ENCODE measurements at places on chromosomes 6 and 20. TPM values are rescaled to one million over a fixed set of nuclear protein-coding genes. Genes with fewer than 3 reads are reported as not detected.

DNA sequence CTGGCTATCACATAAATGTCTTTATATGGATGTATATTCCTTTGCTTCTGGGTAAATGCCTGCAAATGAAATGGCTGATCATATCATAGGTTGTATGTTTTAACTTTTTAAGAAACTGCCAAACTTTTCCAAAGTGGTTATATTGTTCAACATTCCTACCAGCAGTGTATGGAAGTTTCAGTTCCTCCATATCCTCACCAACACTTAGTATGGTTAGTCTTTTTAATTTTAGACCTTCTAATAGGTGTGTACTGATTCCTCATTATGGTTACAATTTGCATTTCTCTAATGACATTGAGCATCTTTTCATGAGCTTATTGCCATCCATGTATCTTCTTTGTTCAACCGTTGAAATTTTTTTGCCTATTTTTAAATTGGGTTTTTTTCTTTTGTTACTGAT, 155.4 kb downstream of the ZFAND3 start:
- peaks cover 8% of the 10 kb centered on the region for H3K4me1 ChIP-seq
- H3K4me3 ChIP-seq, result no peak overlapping the region
- no peak overlapping the region for H3K27ac ChIP-seq
- H3K27me3 ChIP-seq, result no peaks in the 10 kb centered on the region

DNA sequence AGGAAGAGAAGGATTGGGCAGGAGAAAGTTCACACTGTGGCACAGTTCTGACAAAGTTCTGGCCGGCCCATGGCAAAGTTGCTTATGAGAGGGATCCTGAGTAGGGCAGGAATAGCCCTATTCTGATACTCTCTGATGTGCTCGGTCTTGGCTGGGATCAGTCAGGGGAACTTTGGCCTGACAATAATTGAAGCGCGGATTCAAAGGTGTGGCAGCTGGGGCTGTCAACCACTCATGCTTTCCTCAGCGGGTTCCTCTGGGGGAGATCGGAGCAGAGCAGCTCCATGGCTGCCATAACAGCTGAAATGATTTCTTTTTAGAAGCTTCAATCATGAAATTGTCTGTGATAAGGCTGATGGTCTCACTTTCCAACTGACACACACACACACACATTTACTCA, 714.1 kb downstream of the DHX35 start:
- no peak overlapping the region for H3K27ac ChIP-seq
- H3K27me3 ChIP-seq, result peaks cover 3% of the 10 kb centered on the region
- H3K4me3 ChIP-seq, result no peak overlapping the region
- no peaks in the 10 kb centered on the region for H3K36me3 ChIP-seq
- DNase-seq, result no peak

Gene GRM1
- 0.13 TPM for total RNA-seq

DNA sequence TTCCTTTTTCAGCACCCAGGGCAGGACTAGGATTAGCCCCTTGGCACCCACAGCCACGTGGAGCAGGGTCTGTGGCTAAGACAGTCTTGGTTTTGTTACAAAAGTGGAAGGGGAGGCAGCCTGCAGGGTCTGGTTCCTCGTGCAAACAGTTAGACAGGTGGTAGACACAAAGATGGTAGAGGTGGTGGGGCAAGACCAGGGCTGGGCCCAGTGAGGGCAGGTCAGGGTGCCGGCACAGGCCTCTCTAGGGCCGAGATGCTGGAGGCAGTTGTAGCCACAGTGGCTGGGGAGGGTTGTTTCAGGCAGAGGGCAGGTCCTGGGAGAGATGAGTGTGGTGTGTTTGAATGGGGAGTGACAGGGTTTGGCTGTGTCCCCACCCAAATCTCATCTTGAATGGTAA, 161.6 kb downstream of the SMOC2 start:
- no peak overlapping the region for H3K4me3 ChIP-seq
- H3K27me3 ChIP-seq, result peaks cover 10% of the 10 kb centered on the region
- H3K36me3 ChIP-seq, result no peaks in the 10 kb centered on the region
- DNase-seq, result no peak
- no peaks in the 10 kb centered on the region for H3K4me1 ChIP-seq

- DNase-seq, result no peak
- no peaks in the 10 kb centered on the region for H3K36me3 ChIP-seq
- H3K4me3 ChIP-seq, result no peak overlapping the region
- H3K27ac ChIP-seq, result no peak overlapping the region
- H3K4me1 ChIP-seq, result no peaks in the 10 kb centered on the region
These were observed 105.7 kb downstream of the ASXL1 start for GRCh38 chr20:32463642-32464400.

DNA sequence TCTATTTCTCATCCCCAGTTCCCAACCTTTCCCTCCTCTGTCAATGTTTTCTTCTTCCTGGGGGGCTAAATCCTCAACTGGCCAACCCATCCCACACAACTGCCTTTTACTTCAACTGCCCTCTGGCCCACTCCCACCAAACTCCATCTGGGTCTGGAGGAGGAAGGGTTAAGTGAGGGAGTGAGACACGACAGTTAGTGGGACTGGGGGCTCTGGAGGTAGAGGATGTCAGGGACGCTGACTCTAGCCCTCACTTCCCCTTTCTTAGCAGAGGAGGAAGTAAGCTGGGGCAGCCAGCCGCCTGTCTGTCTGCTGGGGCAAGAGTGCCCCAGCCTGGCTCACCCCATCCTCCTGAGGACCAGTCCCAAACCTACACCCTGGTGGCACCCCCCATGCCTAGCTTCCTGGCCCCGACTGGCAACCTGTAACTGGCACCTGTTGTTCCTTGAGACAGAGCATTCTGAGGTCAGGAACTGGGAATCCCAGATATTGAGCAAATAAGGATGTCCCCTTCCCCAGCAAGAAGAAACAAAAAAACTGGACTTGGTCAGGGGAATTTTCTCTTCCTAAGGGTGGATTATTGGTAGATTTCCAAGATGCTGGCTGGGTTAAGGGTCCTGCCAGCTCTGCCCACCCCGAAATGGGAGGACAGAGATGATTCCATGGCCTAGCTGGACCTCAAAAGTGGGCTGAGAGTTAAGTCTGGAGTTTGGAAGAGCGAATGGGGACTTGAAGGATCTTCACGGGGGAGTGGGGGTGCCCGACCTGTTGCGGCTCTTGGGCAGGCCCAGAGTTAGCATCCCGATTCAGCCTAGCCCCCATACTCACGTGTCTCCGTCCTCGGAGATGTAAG, 971 bp downstream of the NFKBIE start:
- H3K27ac ChIP-seq, result no peak overlapping the region
- peak overlapping the region; percentile 73 for H3K4me3 ChIP-seq
- no peak for DNase-seq
- H3K4me1 ChIP-seq, result peaks cover 11% of the 10 kb centered on the region

Gene RPS21
- total RNA-seq, result 3,675 TPM

- H3K4me1 ChIP-seq, result no peaks in the 10 kb centered on the region
- H3K27me3 ChIP-seq, result no peaks in the 10 kb centered on the region
- DNase-seq, result no peak
- no peak overlapping the region for H3K27ac ChIP-seq
These were observed 12.7 kb downstream of the GCLC start for GRCh38 chr6:53532061-53532797.

Gene DEFB132
- total RNA-seq, result not detected

Gene SNRPB2
- 161 TPM for total RNA-seq

Gene MARCKS
- total RNA-seq, result 167 TPM

Gene EBF4
- total RNA-seq, result 5.2 TPM

Gene PAK1IP1
- total RNA-seq, result 25.5 TPM

DNA sequence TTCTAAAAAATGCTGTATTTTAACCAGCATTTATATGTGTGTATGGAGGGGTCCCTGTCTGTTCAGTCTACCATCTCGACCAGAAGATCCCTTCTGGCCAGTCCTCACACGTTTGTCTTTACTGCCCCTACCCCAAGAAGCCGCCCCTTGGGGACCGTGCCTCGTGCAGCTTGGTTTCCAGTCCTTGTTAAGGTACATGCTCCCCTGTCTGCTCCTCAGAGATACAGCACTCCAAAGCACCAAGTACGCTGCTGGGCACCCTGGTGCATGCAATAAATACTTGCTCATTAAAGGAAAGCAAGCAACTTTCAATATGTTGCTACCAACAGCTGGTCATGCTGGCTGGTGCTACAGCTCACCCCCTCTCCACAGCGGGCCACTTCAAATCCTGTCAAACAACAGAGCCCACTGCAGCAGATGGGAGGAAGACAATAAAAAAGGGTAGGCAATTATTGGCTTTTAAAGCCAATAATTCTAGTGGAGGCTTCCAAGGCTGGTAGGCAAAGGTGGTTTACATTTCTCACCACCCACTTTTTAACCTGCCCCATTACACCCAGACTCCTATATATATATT, 61.6 kb downstream of the PSMG4 start:
- no peaks in the 10 kb centered on the region for H3K27me3 ChIP-seq
- no peaks in the 10 kb centered on the region for H3K36me3 ChIP-seq

- no peak overlapping the region for H3K4me3 ChIP-seq
- no peaks in the 10 kb centered on the region for H3K4me1 ChIP-seq
- DNase-seq, result no peak
- H3K27ac ChIP-seq, result no peak overlapping the region
- H3K27me3 ChIP-seq, result peaks cover 13% of the 10 kb centered on the region
These were observed 28.7 kb upstream of the PHACTR3 start for GRCh38 chr20:59575653-59576052.

Gene KCNK17
- total RNA-seq, result not detected

Gene CHMP4B
- total RNA-seq, result 45.0 TPM

DNA sequence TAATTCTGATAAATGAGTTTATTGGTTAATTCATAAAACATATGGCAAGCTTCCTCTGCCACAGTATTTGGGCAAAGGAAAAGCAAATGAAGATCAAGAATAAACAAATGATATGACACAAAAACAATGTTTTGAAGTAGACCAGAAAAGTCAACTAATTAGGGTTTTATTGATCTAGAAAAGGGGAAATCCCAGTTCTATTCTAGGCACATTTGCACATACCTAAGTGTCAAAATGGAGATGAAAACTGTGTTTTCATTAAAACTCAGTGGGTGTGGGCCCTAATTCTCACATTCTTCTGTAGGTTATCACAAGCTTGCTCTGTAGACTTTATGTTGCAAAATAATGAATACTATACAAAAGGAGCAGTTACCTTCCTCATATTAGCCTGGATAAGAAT, 69.0 kb upstream of the TENT5A start:
- no peaks in the 10 kb centered on the region for H3K36me3 ChIP-seq
- no peak for DNase-seq
- no peak overlapping the region for H3K4me3 ChIP-seq
- H3K4me1 ChIP-seq, result no peaks in the 10 kb centered on the region
- H3K27ac ChIP-seq, result no peak overlapping the region

- peaks cover 47% of the 10 kb centered on the region for H3K36me3 ChIP-seq
- H3K27me3 ChIP-seq, result no peaks in the 10 kb centered on the region
- no peak for DNase-seq
- peak overlapping the region; percentile 93 for H3K27ac ChIP-seq
These were observed 7.2 kb downstream of the BMP5 start for GRCh38 chr6:55868176-55868575.

Gene TREM1
- not detected for total RNA-seq

DNA sequence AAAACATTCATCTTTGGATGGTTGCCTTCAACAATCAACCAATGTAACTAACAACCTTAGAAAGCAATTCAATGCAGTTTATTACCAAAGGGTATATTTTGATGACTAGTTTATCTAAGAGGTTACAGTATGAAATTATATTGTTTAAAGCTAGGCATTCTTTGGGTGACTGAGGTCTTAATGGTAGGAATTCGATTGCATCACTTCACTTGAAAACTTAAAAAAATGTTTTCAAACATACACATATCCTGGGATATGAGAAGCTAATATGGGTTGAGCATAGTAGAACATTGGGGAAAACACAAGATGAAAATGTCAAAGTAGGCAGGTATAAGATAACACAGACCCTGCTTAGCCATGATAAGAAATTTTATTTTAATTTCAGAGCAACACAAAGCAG, 144.6 kb upstream of the BMP5 start:
- no peak for DNase-seq
- peaks cover 13% of the 10 kb centered on the region for H3K4me1 ChIP-seq
- H3K27me3 ChIP-seq, result no peaks in the 10 kb centered on the region
- H3K36me3 ChIP-seq, result no peaks in the 10 kb centered on the region
- H3K4me3 ChIP-seq, result no peak overlapping the region

Gene CD109
- 4.9 TPM for total RNA-seq

Gene ABHD16B
- not detected for total RNA-seq

DNA sequence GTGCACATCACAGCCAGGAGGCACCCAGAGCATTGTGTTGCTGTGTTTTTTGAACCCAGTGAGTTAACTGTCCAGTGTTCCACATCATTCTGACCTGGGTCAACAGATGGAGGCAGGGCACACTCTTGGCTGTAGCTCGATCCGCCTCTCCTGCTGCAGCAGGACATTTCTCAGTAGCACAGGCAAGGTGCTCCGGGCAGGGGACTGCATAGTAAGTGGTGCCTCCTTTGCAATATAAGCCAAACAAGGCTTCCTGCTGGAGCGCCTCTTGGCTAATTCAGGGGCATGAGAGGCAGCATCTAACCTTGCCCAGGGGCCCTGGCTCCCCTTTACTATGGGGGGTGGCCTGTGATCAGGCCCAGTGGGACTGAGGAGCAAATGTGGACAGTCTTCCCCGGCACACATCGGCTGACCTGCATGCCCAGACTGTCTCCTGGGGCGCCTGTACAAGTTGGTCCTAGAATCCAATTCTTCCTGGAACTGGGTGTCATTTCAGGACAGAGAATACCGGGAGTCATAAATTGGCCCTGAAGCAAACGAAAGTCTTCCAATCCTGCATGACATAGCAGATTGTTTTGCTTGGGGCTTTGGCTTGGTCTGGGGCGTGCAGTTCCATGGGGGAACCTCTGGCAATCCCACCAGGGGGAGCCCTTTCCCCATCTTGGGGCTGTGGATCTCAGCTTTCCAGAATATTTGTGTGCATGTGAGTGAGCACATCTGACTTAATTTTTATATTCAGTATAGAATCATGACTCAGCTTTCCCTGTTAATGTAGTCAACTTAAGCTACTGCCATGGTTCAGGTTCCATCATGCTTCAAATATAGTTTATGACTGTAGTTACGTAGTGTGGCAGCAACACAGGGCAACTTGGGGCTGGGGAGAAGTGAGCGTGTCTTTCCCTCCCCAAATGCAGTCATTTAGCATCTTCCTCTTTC, 56.0 kb upstream of the DDR1 start:
- H3K4me1 ChIP-seq, result peaks cover 17% of the 10 kb centered on the region
- no peaks in the 10 kb centered on the region for H3K27me3 ChIP-seq
- DNase-seq, result peak; percentile 88
- no peak overlapping the region for H3K4me3 ChIP-seq
- 0 out of 2 replicates have a peak overlapping the region, but pooled peaks have one; percentile 12 for H3K27ac ChIP-seq
- H3K36me3 ChIP-seq, result no peaks in the 10 kb centered on the region

DNA sequence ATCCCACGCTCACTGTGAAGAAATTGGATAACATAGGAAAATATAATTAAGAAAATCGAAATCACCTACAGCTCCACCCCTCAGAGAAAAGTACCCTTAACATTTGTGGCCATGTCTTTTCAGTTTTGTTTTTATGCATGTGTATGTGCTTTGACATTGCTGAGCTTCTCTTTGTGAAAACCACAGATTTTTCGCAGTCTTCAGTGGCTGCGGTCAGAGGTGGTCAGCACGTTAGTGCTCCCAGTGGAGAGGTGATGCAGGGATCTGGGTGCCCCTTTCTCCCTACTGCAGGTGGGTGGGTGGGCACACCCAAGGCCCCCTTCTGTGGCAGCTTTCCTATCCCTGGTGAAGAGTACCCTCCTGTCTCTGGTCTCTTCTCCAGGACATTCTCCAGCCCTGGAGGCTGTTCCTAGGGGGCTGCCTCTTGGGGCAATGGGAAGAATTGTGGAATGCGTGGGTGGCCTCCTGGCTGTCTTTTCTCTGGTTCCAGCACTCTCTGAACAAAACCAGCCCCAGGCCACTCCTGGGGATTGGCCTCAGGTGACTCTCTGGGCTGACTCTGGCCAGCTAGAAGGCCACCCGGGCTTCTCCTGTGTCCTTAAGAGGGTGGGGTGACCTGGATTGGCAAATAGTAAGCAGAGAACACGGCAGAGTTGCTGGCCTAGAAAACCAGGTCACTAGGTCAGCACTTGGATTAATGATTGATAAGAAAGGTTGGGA, 49.8 kb upstream of the FANCE start:
- H3K27ac ChIP-seq, result no peak overlapping the region
- H3K4me3 ChIP-seq, result no peak overlapping the region
- H3K27me3 ChIP-seq, result no peaks in the 10 kb centered on the region
- H3K36me3 ChIP-seq, result no peaks in the 10 kb centered on the region

Data from SJCRH30 (cell line).